Effector memory CD8-positive, alpha-beta T cell (primary cell): ENCODE measurements at places on chromosomes 13 and 19.

GRCh38 chr19:1324806-1325567 is 39.3 kb downstream of the EFNA2 start:
- DNase-seq: no peak
- peaks cover 33% of the 10 kb centered on the region for H3K27me3 ChIP-seq
- no peaks in the 10 kb centered on the region for H3K4me1 ChIP-seq
- no peaks in the 10 kb centered on the region for H3K36me3 ChIP-seq
- no peak overlapping the region for H3K4me3 ChIP-seq

DNA sequence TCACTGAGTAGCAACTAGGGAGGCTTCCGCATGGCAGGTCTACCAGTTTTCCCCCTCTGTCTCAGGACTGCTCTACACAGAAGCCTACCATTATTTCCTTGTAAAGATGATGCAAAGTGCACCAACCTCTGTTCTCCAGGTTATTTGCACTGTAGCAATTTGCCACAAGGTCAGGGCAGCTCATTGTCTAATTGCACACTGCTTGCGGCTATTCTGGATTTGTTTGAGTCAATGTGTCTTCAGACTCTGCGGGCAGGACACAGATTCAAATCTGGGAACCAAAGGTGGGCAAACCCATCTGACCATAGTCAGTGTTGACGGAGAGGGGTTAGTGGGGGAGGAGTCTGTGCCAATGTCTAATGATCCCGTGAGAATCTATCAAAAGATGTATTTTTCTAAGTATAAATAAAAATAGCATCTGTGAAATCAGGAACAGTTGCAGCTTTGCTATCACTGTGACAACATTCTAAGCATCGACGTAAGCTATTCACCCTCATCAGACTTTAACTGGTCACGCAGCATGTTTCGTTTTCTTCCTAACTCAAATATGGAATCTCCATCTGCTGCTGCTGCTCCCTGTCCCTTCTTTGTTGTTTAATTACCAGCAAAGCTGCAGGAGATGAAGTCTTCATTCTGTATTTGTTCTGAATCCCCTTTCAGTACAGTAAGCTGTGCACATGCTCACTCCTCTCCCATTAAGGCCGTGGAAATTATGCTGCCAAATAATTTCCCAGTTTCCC is 26.4 kb downstream of the CYSLTR2 start:
- peaks cover 11% of the 10 kb centered on the region for H3K4me1 ChIP-seq
- H3K36me3 ChIP-seq: no peaks in the 10 kb centered on the region
- no peak overlapping the region for H3K27ac ChIP-seq
- H3K27me3 ChIP-seq: no peaks in the 10 kb centered on the region

DNA sequence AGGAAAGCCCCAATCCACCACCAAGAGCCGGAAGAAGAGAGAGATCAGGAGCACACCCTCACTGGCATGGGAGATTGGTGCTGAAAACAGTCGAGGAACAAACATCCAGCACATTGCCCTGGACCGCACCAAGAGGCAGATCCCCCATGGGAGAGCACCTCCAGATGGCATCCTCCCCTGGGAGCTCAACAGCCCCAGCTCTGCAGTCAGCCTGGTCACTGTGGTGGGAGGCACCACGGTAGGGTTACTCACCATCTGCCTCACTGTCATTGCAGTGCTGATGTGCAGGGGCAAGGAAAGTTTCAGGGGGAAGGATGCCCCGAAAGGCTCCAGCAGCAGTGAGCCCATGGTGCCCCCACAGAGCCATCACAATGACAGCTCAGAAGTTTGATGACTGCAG is 110.2 kb downstream of the STOML3 start:
- no peaks in the 10 kb centered on the region for H3K27me3 ChIP-seq
- H3K4me3 ChIP-seq: no peak overlapping the region
- H3K36me3 ChIP-seq: no peaks in the 10 kb centered on the region
- H3K27ac ChIP-seq: no peak overlapping the region

GRCh38 chr19:41699231-41699967 is 9.0 kb upstream of the CEACAM5 start:
- no peak overlapping the region for H3K27ac ChIP-seq
- no peak for DNase-seq
- no peaks in the 10 kb centered on the region for H3K36me3 ChIP-seq
- no peak overlapping the region for H3K4me3 ChIP-seq
- peaks cover 46% of the 10 kb centered on the region for H3K27me3 ChIP-seq
- H3K4me1 ChIP-seq: peaks cover 1% of the 10 kb centered on the region

GRCh38 chr13:26465514-26465913 is 92.0 kb upstream of the WASF3 start:
- H3K36me3 ChIP-seq: peaks cover 3% of the 10 kb centered on the region
- no peak overlapping the region for H3K27ac ChIP-seq
- peaks cover 57% of the 10 kb centered on the region for H3K27me3 ChIP-seq
- H3K4me3 ChIP-seq: no peak overlapping the region
- no peaks in the 10 kb centered on the region for H3K4me1 ChIP-seq
